Stimulated activated CD4-positive, alpha-beta T cell treated with anti-CD3 and anti-CD28 coated beads, TNF-alpha, amount 100 ng/mL, for 1 hour (primary cell): ENCODE measurements at places on chromosomes 12 and 14.

GRCh38 chr14:103031956-103032355, 25.4 kb downstream of the CDC42BPB start:
- DNase-seq: no peak

- no peak for DNase-seq
These were observed 11.2 kb downstream of the DHRS7 start for GRCh38 chr14:60153991-60154390.

GRCh38 chr12:10721651-10722501, 1.2 kb downstream of the YBX3 start:
- peak; percentile 30 for DNase-seq

DNA sequence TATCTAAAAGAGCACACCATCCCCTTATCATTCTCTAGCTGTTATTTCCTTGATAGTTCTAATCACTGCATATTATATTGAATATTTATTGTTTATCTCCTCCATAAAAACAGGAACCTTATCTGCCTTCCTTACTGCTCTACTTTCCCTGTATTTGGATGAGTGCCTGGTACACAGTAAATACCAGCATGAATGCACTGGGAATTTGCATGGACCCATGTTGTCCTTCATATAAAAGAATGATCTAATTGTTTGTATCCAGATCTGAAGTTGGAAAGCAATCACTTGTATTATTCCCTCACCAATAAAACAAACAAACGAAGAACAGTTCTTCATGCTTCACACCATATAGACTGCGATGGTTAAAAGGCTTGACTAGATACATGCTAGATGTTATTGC, 15.3 kb upstream of the CNOT2 start:
- no peak for DNase-seq

- no peak for DNase-seq
These were observed 289.1 kb downstream of the CACNA1C start for GRCh38 chr12:2341871-2342270.

GRCh38 chr12:133227281-133227852, 8.3 kb downstream of the ANHX start:
- DNase-seq: no peak

DNA sequence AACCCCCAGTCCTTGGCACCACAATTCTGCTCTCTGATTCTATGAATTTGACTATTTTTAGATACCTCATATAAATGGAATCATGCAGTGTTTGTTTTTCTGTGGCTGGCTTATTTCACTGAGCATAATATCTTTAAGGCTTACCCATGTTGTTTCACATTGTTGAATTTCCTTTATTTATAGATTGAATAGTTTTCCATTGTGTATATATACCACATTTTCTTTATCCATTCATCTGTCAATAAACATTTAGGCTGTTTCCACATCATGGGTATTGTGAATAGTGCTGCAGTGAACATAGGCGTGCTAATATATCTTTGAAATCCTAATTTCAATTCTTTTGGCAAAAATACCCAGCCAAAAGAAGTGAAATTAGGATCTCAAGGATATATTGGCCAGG, 126.7 kb upstream of the SLC38A2 start:
- DNase-seq: no peak

- no peak for DNase-seq
These were observed 22.3 kb upstream of the PLXNC1 start for GRCh38 chr12:94126067-94126466.

DNA sequence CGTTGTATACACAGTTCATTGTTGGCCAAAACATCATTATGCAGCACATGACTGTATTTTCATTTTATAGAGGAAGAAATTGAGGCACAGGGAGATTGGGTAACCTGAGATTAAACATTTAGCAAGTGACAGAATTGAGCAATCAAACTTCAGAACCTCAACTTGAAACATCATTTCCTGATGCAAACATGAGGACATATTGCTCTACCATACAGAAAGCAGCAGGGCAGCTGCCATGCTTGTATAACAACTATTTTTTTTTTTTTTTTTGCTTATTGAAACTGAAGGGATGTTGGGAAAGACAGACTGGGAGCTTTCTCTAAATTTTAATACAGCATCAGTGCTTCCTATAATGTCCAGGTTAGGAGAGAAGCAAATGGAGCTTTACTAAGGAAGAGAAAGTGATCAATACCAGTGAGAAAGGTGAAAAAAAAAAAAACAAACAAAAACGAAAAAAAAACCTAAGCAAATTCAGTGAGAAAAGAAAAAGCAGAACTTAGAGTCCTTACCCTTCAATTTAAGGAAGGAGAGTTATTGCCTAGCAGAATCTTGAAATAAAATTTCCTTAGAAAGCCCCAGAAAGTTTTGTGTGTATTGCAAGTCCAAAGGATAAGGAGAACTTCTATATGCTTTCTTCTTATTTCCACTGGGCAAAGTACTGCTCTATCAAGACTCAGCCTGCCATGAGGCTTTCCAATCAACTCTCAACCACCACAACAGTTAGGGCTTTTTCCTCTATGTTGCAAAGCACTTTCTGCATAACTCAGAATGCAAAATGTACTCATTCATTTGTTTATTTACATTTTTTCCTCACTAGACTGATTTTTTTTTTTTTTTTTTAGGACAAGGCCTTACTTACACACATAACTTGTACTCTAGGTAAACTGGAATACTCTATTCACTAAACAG, 21.6 kb downstream of the BTG1 start:
- no peak for DNase-seq

- no peak for DNase-seq
These were observed 268 bp downstream of the NDUFB1 start for GRCh38 chr14:92121207-92121669.

GRCh38 chr12:70736351-70737133, 99.3 kb upstream of the PTPRB start:
- DNase-seq: no peak

DNA sequence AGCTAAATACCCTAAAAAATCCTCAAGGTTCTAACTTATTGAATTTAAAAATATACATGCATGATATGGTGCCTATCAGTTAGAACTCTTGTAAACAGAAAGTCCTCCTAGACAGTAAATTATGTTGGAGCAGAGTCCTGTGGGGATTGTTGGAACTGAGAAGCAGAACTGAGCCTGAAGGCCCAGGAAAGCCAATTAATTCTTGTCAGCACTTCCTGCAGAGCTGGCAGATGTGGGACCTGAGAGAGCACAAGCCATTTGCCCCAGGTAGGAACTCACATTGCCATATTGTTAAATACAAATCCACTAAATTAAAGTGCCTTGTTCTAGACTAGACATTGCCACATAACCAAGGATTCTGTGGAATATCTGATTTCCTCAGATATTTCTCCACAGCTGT, 117.1 kb downstream of the RTN1 start:
- DNase-seq: no peak

DNA sequence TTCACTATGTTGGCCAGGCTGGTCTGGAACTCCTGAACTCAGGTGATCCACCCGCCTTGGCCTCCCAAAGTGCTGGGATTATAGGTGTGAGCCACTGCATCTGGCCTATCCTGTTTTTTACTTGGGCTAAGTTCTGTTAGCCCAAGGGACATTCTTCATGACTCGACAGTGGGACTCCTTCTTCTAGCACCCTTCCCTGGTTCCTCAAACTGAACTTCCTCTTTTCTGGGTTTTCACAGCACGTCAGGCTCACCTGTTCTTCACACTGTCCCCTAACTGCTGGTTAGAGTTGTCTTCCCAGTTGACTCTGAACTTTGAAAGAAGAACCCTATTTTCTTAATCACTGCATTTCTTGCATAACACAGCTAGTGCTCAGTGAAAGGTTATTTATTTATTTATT, 22.5 kb downstream of the CABP1 start:
- DNase-seq: no peak

DNA sequence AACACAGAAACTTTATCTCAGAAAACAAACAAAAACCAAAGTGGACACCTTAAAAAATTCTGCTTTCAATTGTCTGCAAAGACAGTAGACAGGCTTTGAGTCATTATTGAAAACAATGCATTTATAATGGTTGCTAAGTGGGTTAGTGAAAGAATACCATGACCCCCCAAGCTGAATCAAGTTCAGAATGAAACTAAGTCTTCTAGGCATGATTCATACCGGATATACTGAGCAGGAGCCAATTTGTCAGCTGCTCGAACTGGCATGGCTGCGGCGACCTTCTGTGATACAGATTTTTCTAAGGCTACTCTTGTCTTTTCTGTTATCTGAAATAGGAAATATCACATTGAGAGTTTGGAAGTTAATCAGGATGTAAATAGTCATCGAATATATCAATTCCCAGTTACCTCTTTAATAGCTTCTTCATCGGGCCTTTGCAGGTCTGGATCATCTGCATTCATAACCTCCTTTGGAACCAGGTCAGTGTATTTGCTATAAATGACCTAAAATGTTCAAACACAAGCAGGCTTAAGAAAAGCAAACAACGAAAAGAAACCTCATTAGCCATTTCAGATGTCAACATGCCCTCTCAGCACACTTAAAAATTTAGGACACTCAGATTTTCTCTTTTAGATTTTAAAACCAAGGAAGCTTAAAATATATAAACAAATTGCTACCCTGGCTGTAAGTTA, 22.3 kb downstream of the SNW1 start:
- no peak for DNase-seq

DNA sequence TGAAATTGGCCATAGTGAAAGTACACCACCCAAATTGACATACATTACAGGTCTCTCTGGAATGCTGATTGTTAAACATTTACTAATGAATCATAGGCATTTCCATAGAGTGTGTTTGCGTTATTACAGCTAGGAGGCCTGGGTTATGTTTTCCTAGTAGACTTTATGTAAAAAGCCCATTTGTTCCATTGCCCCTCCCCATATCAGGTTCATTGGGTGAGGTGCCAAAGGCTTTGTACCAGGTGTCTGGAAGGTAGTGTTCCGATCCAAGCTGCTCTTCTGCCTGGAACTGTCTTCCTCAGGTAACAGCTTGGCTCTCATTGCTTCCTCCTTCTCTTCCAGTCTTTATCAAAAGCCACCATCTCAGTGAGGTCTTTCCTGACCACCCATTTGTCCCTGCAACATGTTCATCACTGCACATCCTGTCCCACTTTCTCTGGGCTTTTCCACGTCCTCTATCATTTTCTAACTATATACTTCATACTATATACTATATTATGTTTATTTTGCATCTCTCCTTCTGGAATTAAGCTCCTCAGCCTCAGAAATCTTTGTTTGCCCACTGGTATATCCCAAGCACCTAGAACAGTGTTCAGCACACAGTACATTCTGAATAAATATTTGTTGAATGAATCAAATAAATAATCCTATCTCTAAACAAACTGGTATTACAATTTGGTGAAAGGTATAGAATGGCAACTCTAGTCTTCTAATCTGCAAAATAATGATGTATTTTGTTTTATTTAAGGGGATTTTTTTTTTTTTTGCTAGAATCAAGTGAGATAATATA, 252.3 kb downstream of the KTN1 start:
- DNase-seq: no peak

- DNase-seq: no peak
These were observed 299.4 kb downstream of the SLC16A7 start for GRCh38 chr12:59895166-59895775.

- DNase-seq: no peak
These were observed 65.9 kb downstream of the DCAF5 start for GRCh38 chr14:69087061-69087461.

- no peak for DNase-seq
These were observed 189.5 kb upstream of the FRMD6 start for GRCh38 chr14:51462182-51462581.

- no peak for DNase-seq
These were observed 44.0 kb upstream of the AMIGO2 start for GRCh38 chr12:47123730-47124129.

DNA sequence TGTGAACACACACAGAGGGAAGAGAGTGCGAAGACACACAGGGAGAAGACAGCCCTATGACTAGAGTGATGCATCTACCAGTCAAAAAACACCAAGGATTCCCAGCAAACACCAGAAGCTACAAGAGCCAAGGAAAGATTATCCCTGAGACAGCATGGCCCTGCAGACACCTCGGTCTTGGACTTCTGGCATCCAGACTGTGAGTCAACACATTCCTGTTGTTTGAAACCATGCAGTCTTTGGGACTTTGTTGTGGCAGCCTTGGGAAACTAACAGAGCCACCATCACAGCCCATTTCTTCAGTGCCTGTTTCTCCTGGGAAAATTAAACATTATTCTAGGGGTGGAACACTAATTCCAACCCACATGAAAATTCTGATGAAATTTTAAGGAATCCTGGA, 220.6 kb downstream of the GXYLT1 start:
- no peak for DNase-seq

GRCh38 chr12:96221391-96221790, 27.2 kb downstream of the ELK3 start:
- DNase-seq: no peak

GRCh38 chr12:112543751-112544150, 125.0 kb downstream of the PTPN11 start:
- DNase-seq: no peak

DNA sequence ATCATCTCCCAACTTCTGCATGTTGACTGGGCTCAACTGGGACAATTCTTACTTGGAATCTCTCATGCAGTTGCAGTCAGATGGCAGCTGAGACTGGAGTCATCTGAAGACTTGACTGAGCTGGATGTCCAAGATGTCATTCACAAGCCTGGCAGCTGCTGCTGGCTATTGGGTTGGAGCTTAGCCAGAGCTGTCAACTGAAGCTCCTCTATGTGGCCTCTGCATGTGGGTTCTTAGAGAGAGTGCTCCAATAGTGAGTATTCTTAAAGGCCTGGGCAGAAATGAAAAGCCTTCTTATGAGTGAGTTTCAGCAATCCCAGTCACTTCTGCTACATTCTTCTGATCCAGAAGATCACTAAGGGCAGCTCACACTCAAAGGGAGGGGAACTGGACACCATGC, 440.9 kb downstream of the LRIG3 start:
- DNase-seq: no peak

DNA sequence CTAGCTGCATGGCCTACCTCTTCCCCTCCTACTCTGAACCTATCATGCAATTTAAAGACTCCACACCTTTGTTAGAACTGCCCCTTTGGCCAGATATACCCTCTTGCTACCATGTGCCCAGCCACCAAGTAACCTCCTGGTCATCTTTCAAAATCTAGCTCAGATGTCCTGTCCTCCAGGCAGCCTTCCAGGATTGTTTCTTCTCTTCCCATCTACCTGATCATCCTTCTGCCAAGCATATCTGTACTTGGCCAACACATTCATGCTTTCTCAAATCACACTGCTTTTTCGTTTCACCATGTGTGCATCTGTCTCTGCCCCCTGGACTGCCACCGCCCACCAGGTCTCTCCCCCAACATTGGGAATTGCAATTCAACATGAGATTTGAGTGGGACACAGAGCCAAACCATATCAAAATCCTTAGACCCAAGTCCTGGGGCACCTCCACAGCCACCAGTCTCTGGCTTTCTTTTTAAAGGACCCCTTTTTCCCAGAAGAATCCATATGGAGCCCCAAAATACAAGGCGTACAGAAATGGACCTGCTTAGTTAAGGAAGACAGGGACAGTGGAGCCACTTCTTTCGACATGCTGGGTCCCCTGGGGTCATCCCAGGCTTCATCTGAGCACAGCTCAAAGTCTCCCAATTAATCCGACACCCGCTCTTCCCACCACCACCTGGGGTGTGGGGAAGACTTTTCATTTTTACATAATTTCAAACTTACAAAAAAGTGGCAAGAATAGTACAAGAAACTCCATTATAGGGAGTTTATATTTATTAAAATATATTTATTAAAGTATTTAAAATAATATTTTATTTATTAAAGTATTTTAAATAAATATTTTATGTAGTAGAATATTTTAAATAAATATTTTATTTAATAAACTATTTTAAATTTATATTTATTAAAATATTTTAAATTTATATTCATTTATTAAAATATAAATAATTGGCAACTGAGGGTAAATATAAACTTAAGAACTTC, 7.9 kb upstream of the CMKLR1 start:
- DNase-seq: no peak
